ENCODE measurements at places on chromosomes 2 and 18.

- no peak for DNase-seq
These were observed 171.0 kb downstream of the CELF4 start for GRCh38 chr18:37394610-37394965.

DNA sequence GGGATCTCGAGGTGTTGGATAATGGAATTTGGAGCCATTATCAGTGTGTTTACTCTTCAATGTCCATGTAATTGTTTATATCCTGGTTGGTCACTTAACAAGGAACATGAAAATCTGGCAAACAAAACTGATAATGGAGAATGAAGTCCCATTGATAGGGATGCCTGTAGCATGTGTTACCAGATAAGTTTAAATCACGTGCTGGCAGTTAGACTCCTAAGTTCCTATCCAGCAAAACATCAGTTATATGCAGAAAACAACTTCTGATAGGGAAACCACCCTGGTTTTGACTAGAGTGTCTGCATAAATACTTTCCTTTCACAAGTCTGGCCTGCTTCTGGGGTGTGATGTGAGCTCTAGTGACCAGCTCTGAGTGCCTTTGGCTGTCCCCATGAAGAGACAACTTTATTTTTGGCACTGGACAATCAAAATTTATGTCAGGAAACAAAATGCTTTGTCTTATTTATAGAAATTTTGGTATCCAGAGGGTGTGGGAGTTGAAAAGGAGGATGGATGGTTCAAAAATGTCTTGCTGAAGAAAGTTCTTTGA, 82.0 kb downstream of the FHOD3 start:
- no peak for DNase-seq

GRCh38 chr2:188628989-188629752, 337.5 kb downstream of the GULP1 start:
- DNase-seq: no peak

DNA sequence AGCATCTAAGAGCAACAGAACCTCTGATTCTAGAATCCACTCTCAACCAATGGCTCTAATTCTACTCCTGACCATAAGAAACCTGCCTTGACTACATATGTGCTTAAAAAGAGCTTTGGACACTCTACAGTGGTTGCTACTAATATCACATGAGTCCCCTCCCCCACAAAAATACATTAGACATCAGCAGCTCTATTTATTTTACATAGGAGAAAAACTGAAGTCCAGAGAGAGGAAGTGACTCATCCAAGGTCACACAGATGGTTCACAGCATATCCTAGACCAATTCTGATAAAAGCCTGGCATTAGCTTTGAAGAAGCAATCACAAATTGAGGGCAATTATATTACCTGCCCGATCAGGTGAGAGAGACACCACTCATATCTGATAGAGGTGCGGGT, 49.8 kb downstream of the ALK start:
- no peak for DNase-seq

- DNase-seq: no peak
These were observed 42.5 kb downstream of the VRK2 start for GRCh38 chr2:58089081-58089480.

- DNase-seq: no peak
These were observed 26.8 kb downstream of the SULT1C2 start for GRCh38 chr2:108315444-108315934.

- DNase-seq: no peak
These were observed 316.8 kb downstream of the RIT2 start for GRCh38 chr18:42798606-42799170.

GRCh38 chr2:17163638-17164037, 354.6 kb downstream of the RAD51AP2 start:
- DNase-seq: no peak

GRCh38 chr2:27754138-27754588, 17.4 kb upstream of the MRPL33 start:
- DNase-seq: peak; percentile 94

GRCh38 chr18:49072524-49072934, 121.8 kb upstream of the SMAD7 start:
- DNase-seq: no peak

DNA sequence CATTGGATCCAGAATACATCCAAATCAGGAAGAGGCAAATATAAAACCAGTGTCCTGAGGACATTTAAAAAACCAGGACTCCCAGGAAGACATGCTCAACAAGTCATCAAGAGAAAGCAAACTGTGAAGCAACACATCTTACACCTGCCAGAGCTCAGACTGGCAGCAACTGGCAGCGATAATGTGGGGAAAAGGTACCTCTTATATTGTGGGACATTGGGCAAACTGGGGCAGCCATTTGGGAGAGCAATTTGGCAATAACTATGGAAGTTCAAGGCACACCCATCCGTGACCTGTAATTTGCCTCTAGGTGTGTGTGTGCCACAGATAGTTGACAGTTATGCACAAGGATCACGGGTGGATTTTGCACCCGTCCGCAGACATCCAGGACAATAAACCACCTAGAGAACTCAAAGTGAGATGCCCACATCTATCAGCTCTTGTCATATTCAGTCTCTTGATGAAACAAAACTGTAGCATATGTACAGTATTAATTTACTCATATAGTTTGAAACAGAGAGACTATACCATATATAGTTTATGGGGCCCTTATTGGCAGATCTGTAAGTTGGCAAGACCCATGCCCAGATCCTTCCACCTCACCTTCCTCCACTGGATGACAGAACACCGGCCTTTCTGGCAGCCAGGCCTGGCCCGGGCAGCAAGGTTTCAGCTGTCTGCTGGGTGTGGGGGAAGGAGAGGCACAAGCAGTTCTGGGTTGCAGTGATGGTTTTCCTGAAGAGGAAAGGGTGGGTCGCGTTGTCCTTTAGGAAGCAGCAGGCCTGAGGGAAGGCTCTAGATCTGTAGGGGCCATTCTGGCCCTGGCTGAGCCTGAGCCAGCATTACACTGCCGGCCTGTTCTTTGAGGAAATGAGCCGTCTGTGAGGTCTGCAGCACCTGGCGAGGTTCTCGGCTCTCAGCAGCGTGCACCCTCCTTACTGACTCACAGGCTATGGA, 18.8 kb downstream of the HJURP start:
- DNase-seq: peak; percentile 34

- DNase-seq: no peak
These were observed 46.2 kb downstream of the RPRM start for GRCh38 chr2:153432381-153432780.

- DNase-seq: peak; percentile 96
These were observed 1.7 kb upstream of the FOSL2 start for GRCh38 chr2:28390746-28391563.

DNA sequence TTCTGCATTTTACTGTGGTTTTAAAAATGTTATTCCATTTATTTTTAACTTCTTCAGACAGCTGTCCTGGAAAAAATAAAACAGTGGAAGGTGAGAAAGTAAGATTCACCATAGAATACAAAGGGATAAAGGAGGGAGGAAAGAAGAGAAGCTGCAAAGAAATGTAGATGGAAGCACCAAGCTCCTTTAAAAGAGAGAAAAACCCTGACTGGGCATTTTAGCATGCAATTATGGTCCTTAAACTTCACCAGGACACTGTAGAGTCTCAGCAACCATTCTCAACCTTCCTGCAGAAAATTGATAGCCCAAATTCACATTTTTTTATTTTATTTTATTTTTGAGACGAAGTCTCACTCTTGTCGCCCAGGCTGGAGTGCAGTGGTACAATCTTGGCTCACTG, 11.6 kb upstream of the ANKRD44 start:
- DNase-seq: no peak

DNA sequence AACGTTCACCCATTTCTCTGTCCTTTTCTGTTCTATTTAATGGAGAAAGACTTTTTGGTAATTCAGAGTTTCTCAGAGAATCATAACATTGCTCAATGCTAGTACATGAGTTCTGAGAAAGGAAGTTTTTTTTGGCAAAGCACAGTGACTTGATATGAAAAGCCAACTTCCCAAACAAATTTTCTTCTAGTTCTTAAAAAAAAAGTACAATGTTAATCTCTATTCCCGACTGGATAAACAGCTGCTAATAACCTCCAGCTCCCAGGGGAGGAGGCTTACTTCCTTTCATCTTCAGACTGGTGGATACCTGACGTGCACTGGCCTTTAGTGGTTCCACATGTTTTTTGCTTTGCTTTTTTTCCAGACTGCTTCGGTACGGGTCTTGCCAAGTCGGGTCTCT, 284.6 kb upstream of the CCDC68 start:
- DNase-seq: no peak

GRCh38 chr2:131093696-131094462, 619 bp upstream of the FAM168B start:
- DNase-seq: no peak

GRCh38 chr2:220076734-220077133, 449.3 kb downstream of the SLC4A3 start:
- DNase-seq: no peak

DNA sequence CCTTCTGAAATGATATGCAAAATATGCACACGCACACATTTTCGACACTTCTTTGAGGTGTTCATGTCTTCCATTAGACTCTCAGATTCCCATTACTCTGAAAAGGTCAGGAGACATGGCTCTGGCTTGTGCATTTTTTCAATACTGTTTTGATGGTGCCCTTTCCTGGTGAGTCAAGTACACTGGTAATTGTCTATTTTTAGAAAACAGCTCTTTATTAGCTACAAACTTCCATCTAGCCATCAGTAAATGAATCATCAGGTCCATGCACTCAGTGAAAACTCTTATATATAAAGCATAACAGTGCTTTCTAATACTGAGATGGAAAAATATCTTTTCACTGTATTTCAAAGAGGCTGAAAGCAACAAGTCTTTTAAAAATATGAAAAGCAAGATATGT, 194.9 kb downstream of the GALNT1 start:
- no peak for DNase-seq
